ENCODE measurements at places on chromosomes 7 and 10. TPM values are rescaled to one million over a fixed set of nuclear protein-coding genes. Genes with fewer than 3 reads are reported as not detected.

CALHM3 gene
- not detected for total RNA-seq

NANOS1 gene
- total RNA-seq: 0.78 TPM

FAM25G gene
- total RNA-seq: not detected

ZCCHC24 gene
- total RNA-seq: 0.67 TPM

SDK1 gene
- total RNA-seq: 0.63 TPM

JMJD1C gene
- 51.6 TPM for total RNA-seq

PRXL2A gene
- total RNA-seq: 53.7 TPM

EPHA1 gene
- 38.9 TPM for total RNA-seq

IFIT2 gene
- 2.7 TPM for total RNA-seq

PRSS37 gene
- total RNA-seq: not detected

GSAP gene
- total RNA-seq: 4.2 TPM

GAD2 gene
- not detected for total RNA-seq

ACBD5 gene
- 17.1 TPM for total RNA-seq

SUGCT gene
- total RNA-seq: 143 TPM

CAV1 gene
- total RNA-seq: 1,415 TPM

TLX1 gene
- not detected for total RNA-seq

TRPV5 gene
- total RNA-seq: not detected

MARVELD1 gene
- 58.6 TPM for total RNA-seq
